ENCODE measurements at places on chromosomes 6 and 20.

- no peak for DNase-seq
- no peak overlapping the region for H3K27ac ChIP-seq
- no peak overlapping the region for H3K4me3 ChIP-seq
- H3K27me3 ChIP-seq = no peaks in the 10 kb centered on the region
- no peaks in the 10 kb centered on the region for H3K36me3 ChIP-seq
These were observed 164.5 kb downstream of the ATXN1 start for GRCh38 chr6:16596616-16597331.

- H3K27ac ChIP-seq = no peak overlapping the region
- H3K27me3 ChIP-seq = no peaks in the 10 kb centered on the region
- H3K4me3 ChIP-seq = no peak overlapping the region
- H3K36me3 ChIP-seq = no peaks in the 10 kb centered on the region
These were observed 2.1 kb upstream of the SOX4 start for GRCh38 chr6:21591446-21591845.

DNA sequence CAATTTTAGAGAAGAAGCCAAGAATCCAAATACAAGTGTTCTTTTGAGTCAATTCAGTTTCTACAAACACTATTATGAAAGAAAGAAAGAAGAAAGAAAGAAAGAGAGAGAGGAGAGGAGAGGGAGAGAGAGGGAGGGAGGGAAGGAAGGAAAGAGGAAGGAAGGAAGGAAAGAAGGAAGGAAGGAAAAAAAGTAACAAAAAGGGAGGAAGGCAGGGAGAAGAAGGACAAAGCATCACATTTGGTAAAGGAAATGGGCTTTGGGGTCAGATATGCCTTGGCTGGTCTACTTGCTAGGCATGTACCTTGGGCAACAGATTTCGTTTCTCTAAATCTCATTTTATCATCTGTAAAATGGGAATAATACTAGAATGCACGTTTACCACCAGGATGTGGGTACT, 49.4 kb upstream of the BCAS1 start:
- no peak overlapping the region for H3K4me3 ChIP-seq
- H3K27me3 ChIP-seq = no peaks in the 10 kb centered on the region
- no peak for DNase-seq
- H3K27ac ChIP-seq = peak overlapping the region; percentile 85

GRCh38 chr6:144156338-144156737, 6.0 kb downstream of the STX11 start:
- no peaks in the 10 kb centered on the region for H3K27me3 ChIP-seq
- no peak overlapping the region for H3K27ac ChIP-seq
- no peaks in the 10 kb centered on the region for H3K36me3 ChIP-seq
- H3K4me3 ChIP-seq = no peak overlapping the region
- DNase-seq = no peak

DNA sequence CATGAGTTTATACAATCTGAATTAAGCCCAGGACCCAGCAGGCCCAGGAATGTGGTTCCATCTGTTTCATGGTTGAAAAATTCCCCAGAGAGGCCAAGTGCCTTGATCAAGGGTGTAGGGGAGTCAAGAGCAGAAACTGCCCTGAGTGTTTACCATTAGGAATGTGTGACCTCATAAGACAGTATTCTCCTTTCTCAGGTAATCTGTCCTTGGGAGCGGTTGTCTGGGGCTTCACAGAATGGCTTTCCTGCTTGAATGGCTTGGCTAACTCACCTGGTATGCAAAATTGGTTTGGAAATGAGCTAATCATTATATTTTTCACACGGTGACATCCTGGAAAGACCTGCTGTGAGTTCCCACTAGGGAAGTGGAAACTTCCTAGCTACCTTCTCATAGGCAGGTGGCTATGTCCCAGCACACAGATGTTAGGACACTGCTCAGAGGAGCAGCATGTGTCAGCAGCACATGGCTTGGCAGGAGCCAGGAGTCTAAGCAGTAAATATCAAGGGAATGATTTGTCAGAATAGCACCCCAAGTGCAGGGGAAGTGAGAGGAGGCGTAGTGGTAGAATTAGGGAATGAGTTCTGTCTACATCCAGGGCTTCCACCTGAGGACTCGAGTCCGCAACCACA, 17.7 kb downstream of the CLIC5 start:
- no peaks in the 10 kb centered on the region for H3K36me3 ChIP-seq
- H3K4me3 ChIP-seq = no peak overlapping the region
- no peak for DNase-seq
- H3K27me3 ChIP-seq = no peaks in the 10 kb centered on the region

DNA sequence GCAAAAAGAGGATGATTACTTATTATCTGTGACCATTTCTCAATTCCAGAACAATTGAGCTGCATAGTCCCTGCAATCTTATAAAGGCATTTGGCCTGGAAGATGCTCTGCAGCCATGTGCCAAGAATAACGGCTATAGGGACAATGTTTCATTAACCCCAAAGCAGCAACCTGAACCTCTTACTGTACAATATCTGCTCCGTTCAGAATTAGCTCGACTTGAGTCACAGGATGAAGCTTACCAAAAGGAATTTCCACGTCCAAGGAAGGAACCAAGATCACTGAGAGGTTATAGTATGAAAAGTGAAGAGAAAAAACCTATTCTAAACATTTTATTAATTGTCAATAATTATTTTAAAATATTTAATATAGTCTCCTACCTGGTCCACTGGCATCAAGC, 167.3 kb upstream of the GMDS start:
- H3K27me3 ChIP-seq = no peaks in the 10 kb centered on the region
- no peak overlapping the region for H3K4me3 ChIP-seq
- no peak for DNase-seq
- H3K36me3 ChIP-seq = no peaks in the 10 kb centered on the region
- no peaks in the 10 kb centered on the region for H3K4me1 ChIP-seq

GRCh38 chr6:158056355-158056754, 74.7 kb downstream of the SYNJ2 start:
- peak overlapping the region; percentile 70 for H3K27ac ChIP-seq
- H3K4me3 ChIP-seq = no peak overlapping the region
- H3K36me3 ChIP-seq = no peaks in the 10 kb centered on the region
- DNase-seq = no peak
- H3K4me1 ChIP-seq = peaks cover 29% of the 10 kb centered on the region

- H3K27me3 ChIP-seq = no peaks in the 10 kb centered on the region
- H3K36me3 ChIP-seq = no peaks in the 10 kb centered on the region
- DNase-seq = no peak
- H3K4me3 ChIP-seq = no peak overlapping the region
These were observed 116.5 kb upstream of the BMP2 start for GRCh38 chr20:6651016-6651415.

- no peak for DNase-seq
- H3K27me3 ChIP-seq = no peaks in the 10 kb centered on the region
- peak overlapping the region; percentile 67 for H3K27ac ChIP-seq
- H3K4me3 ChIP-seq = no peak overlapping the region
- no peaks in the 10 kb centered on the region for H3K36me3 ChIP-seq
These were observed 9.2 kb downstream of the ZHX3 start for GRCh38 chr20:41308290-41308711.

DNA sequence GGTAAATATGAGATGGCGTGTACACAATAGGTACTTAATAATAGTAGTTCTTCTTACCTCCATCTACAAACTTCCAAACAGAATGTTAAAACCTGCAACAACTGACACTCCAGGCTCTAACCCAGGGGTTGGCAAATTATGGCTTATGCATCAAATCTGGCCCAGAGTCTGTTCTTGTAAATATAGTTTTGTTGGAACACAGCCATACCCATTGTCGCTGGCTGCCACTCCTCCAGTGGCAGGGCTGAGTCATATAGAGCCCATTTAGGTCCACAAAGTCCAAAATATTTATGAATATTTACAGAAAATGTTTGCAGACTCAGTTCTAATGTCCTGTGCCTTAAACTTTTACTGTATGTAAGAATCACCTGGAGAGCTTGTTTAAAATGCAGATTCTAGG, 69.9 kb upstream of the BTBD3 start:
- DNase-seq = no peak
- no peaks in the 10 kb centered on the region for H3K27me3 ChIP-seq
- no peaks in the 10 kb centered on the region for H3K36me3 ChIP-seq
- no peak overlapping the region for H3K4me3 ChIP-seq
- H3K4me1 ChIP-seq = peaks cover 8% of the 10 kb centered on the region
- no peak overlapping the region for H3K27ac ChIP-seq
